Hematopoietic multipotent progenitor cell treated with erythropoietin and hydrocortisone succinate and interleukin-3 and kit ligand, for 17 days (in vitro differentiated cells): ENCODE measurements at places on chromosomes 7 and 10.

GRCh38 chr7:119037941-119038340, 813.4 kb downstream of the ANKRD7 start:
- no peak for DNase-seq

GRCh38 chr10:76560338-76560737, 1077.3 kb downstream of the KCNMA1 start:
- no peak for DNase-seq

GRCh38 chr10:117005026-117005526, at the start of gene SHTN1:
Gene SHTN1 (minus strand): TSS chr10:117005187. CDS start chr10:117005079, 108 bp downstream.
- DNase-seq = no peak

- DNase-seq = no peak
Observed at GRCh38 chr7:88293866-88294265, 12.8 kb downstream of the STEAP4 start.

DNA sequence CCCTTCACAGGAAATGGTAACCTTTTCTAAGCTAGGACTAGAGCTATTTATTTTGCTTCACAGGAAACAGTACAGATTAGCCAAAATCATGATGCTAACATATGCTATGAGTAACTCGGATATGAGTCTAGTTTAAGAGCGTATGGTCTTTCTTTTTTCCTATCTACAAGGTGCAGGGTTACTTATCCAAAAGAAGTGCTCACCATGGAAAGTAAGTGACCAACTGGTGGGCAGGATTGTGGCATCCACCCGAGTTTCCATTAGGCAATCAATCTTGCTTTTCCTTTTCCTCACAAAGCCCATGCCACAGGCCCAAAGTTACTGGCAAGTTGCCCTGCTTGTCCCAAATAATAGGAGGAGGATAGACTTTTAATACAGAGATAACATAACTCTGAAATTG, 765.1 kb upstream of the POM121L12 start:
- DNase-seq = no peak

- DNase-seq = no peak
Observed at GRCh38 chr7:150954201-150954985, 23.7 kb downstream of the KCNH2 start.

GRCh38 chr10:45441239-45442190, 67.5 kb downstream of the ALOX5 start:
- DNase-seq = no peak

- no peak for DNase-seq
Observed at GRCh38 chr7:81280531-81280930, 361.7 kb upstream of the SEMA3C start.
